B cell (primary cell): ENCODE measurements at places on chromosomes 16 and 17. TPM values are rescaled to one million over a fixed set of nuclear protein-coding genes. Genes with fewer than 3 reads are reported as not detected.

DNA sequence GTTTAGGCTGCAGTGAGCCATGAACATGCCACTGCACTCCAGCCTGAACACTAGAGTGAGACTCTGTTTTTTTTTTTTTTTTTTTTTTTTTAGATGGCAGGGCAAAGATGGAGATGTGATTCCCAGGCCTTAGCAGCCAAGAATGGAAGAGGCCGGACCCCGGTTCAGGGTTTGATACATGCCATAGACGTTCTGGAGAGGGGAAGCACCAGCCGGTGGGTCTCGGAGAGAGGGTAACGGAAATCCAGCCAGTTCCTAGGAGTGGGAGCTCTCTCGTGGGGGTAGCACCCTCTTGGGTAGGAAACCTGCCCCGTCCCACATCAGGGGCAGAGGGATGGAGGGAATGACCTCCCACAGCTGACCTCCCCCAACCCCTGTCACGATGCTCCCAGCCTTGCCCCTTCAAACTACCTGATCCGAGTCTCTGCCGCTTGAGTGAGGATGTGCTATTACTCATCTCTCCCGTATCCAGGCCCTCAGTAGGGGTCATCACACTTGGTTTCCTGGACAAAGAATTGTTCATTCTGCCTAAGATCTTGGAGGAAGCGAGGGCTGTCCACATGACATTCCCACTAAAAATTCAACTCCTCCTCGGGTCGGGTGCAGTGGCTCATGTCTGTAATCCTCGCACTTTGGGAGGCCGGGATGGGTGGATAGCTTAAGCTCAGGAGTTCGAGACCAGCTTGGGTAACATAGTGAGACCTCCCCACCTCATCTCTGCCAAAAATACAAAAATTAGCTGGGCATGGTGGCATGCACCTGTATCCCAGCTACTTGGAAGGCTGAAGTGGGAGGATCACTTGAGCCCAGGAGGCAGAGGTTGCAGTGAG, 47.3 kb downstream of the MIS12 start:
- no peaks in the 10 kb centered on the region for H3K4me1 ChIP-seq
- H3K27ac ChIP-seq = no peak overlapping the region
- peaks cover 6% of the 10 kb centered on the region for H3K36me3 ChIP-seq
- DNase-seq = no peak
- no peaks in the 10 kb centered on the region for H3K27me3 ChIP-seq

The CDH15 gene
- total RNA-seq = not detected in 2 replicates

DNA sequence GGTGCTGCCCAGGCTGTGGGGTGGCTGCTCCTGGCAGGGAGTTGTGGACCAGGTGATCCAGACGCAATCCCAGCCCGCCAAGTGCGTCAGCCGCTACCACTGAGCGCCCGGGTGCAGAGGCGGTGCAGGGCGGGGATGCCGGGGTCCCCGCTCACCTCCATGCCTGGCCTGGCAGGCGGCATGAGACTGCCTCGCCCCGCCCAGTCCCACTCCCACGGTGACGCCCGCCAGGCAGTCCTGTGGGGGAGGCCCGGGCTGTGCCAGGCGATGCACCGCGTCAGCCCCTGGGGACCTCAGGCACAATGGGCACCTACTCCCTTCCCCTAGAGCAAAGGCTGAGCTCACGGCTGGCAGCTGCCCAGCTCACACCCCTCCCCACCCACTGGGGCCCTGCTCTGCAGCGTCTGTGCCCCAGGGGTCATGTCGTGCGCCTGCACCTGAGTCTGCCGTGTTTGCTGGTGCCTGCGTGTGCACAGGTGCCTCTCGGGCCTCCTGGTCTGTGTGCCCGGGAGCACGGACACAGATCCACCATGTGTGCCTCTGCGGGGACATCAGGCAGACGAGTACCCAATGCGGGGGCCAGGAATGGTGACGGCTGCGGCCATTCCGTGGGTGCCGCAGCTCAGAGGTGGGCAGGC, 5.3 kb downstream of the RPUSD1 start:
- peaks cover 8% of the 10 kb centered on the region for H3K36me3 ChIP-seq
- DNase-seq = no peak
- no peaks in the 10 kb centered on the region for H3K27me3 ChIP-seq
- no peak overlapping the region for H3K4me3 ChIP-seq
- no peak overlapping the region for H3K27ac ChIP-seq
- peaks cover 16% of the 10 kb centered on the region for H3K4me1 ChIP-seq

The HYDIN gene
- 0.10 TPM in 1 of 2 replicates, not detected in the other for total RNA-seq

The EME2 gene
- total RNA-seq = 42.5 and 43.9 TPM in 2 replicates

GRCh38 chr16:52597772-52598483, 51.0 kb upstream of the TOX3 start:
- no peaks in the 10 kb centered on the region for H3K36me3 ChIP-seq
- no peak overlapping the region for H3K4me3 ChIP-seq
- DNase-seq = no peak
- H3K27me3 ChIP-seq = no peaks in the 10 kb centered on the region

DNA sequence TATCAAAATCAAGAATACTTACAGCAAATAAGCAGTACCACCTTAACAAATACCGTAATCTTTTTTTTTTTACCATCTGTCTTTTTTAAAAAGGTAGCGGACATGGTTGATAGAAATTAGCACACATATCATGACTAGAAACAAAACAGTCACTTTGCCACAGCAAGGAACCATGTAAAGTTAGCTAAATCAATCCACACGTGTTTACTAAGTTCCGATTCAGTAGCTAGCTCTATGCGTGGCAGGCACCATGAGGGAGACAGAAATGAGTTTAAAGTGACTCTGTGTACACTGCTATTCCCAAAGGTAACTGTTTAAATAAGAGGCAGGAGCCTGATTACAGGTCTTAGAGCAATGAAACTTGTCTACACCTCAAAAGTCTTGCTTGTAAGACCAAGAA, 108.6 kb downstream of the XYLT1 start:
- no peak overlapping the region for H3K4me3 ChIP-seq
- peaks cover 88% of the 10 kb centered on the region for H3K4me1 ChIP-seq
- peak; percentile 53 for DNase-seq
- peak overlapping the region; percentile 69 for H3K27ac ChIP-seq

DNA sequence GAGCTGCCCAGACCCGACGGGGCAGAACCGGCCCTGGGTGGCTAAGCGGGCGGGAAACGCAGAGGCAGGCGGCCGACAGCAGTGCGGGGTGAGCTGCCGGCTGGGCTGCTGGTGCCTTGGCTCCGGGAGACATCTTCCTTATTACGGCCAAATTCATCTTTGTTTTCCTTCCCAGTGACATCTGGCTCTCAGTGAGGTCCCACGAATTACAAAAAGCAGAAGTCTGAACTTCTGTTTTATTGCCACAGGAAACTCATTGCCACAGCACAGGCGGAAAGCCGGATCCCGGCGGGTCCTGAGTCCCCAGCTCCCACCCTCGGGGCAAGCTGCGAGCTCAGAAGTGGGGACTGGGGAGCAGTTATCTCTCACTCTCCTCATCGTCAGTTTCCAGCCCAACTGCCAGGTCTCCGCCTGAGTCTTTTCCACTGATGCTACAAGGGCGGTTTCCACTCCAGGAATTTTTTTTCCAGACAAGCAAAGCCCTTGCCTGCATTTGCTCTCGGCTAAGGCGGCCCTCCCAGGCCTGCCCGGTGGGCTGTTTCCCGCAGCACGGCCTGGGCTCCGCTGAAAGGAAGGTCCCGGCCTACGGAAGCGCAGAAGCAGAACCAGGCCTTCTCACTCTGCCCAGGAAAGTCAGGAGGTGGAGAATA, 40.3 kb downstream of the CBFA2T3 start:
- DNase-seq = peak; percentile 80
- no peaks in the 10 kb centered on the region for H3K27me3 ChIP-seq
- H3K36me3 ChIP-seq = peaks cover 19% of the 10 kb centered on the region
- H3K4me3 ChIP-seq = peak overlapping the region; percentile 69

The ULK2 gene
- total RNA-seq = 2.9 and 7.4 TPM in 2 replicates

- no peak overlapping the region for H3K27ac ChIP-seq
- peaks cover 7% of the 10 kb centered on the region for H3K27me3 ChIP-seq
- H3K4me1 ChIP-seq = peaks cover 5% of the 10 kb centered on the region
- H3K4me3 ChIP-seq = no peak overlapping the region
- no peak for DNase-seq
Measured at GRCh38 chr16:56261656-56262055, 70.4 kb downstream of the GNAO1 start.

DNA sequence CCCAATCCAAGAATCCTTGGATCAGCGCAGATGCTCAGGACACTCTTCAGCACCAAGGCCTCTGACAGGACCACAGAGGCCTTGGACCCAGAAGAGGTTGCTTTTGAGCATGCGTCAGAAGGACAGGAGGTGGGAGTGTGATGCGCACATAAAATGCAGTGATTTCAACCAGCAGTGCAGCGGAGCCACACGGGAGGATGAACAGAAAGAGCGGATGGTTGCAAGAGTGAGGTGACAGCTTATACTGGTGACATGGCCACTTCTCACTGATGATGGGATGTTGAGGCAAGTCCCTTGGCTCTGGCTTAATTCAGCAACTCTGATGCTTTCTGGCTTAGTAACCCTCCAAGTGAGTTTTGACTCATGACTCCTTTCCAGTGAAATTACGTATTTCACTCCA, 25.2 kb upstream of the ERN1 start:
- H3K36me3 ChIP-seq = no peaks in the 10 kb centered on the region
- DNase-seq = no peak
- H3K27ac ChIP-seq = no peak overlapping the region
- H3K27me3 ChIP-seq = no peaks in the 10 kb centered on the region

The OR1F1 gene
- not detected in 2 replicates for total RNA-seq

The MEIOB gene
- not detected in 2 replicates for total RNA-seq

The CHST6 gene
- 0.07 and 0.17 TPM in 2 replicates for total RNA-seq

GRCh38 chr16:78230832-78231231, 131.4 kb downstream of the WWOX start:
- H3K27me3 ChIP-seq = no peaks in the 10 kb centered on the region
- no peak for DNase-seq
- no peaks in the 10 kb centered on the region for H3K36me3 ChIP-seq
- H3K27ac ChIP-seq = no peak overlapping the region

The BLTP2 gene
- 156 and 177 TPM in 2 replicates for total RNA-seq

The CASKIN1 gene
- 0.05 TPM in 1 of 2 replicates, not detected in the other for total RNA-seq

The ACSM5 gene
- total RNA-seq = not detected in 2 replicates

The HS3ST6 gene
- not detected in 2 replicates for total RNA-seq

DNA sequence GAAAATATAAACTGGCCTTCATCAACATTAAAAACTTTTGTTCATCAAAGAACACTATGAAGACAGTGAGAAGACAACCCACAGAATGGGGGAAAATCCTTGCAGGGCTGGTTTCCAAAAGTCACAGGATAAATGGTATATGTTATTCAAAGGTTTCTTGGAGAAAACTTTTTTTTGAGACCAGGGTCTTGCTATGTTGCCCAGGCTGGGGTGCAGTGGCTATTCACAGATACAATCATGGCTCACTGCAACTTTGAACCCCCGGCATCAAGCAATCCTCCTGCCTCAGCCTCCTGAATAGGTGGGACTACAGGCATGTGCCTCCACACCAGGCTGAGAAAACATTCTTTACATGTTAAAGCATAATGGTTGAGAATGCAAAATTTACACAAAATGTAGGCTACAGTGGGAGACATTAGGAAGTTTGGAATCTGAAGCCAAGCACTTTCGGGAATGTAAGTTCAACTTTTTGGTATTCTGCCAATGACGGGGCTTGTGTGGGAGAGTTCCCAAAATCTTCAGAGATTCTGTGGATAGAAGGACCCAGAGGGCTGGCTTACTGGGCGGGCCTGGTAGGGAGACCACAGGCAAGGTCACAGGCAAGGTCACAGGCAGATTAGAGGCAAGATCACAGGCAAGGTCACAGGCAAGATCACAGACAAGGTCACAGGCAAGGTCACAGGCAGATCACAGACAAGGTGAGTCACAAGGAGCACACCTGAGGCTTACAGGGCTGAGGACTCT, 24.2 kb upstream of the ATP2A3 start:
- H3K4me1 ChIP-seq = peaks cover 7% of the 10 kb centered on the region
- H3K27me3 ChIP-seq = no peaks in the 10 kb centered on the region
- DNase-seq = no peak
- H3K36me3 ChIP-seq = no peaks in the 10 kb centered on the region

DNA sequence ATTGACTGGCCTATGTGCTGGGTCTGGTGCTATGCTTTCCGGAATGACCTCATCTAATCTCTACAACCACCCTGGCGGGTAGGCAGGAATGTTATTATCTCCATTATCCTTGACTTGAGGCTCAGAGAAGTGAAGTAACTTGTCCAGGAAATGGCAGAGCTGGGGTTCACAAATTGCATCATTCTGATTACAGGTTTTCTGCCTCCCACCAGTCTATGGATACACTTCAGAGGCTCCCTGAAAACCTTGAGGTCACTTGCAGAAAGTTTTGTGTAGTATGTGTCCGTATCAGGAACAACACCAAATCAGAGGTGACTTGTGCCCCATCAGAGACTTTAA, 19.1 kb downstream of the NOD2 start:
- no peaks in the 10 kb centered on the region for H3K27me3 ChIP-seq
- no peak overlapping the region for H3K4me3 ChIP-seq
- DNase-seq = no peak

DNA sequence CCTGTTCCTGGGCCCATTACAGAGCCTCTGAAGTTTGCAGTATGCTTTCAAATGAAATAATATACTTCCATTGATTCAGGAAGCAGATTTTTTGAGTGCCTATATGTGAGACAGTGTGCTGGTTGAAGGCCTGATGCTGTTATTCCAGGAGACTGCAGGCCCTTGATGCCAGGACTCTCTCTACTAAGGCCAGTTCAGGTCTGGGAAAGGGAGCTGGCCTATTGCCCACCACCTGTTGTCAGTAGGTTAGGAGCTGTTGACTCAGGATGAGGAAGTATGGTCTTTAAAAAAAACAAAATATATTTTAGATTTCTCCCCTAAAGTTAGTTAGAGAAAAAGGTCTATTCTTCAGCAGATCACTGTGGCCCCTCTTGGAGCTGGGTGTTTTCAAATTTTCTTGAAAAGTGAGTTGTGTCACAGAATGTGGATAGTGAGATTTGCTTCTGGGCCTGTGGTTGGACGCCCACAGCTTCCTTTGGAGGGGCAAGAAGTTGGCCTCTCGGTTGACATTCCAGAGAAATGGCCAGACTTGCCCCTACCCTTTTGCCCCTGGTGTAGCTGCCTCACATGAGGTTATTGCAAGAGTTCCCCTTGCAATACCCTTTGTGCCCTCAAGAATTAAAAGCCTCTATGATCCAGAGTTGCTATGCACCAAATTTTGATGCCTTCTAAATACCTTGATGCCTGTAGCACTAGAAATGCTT, 7.9 kb downstream of the ESRP2 start:
- no peaks in the 10 kb centered on the region for H3K27me3 ChIP-seq
- H3K4me3 ChIP-seq = no peak overlapping the region
- DNase-seq = no peak
- H3K36me3 ChIP-seq = peaks cover 37% of the 10 kb centered on the region

The LITAFD gene
- not detected in 2 replicates for total RNA-seq

The TNP2 gene
- not detected in 2 replicates for total RNA-seq

GRCh38 chr17:80751946-80752581, 207.4 kb downstream of the RPTOR start:
- DNase-seq = no peak
- peaks cover 20% of the 10 kb centered on the region for H3K36me3 ChIP-seq
- H3K4me3 ChIP-seq = no peak overlapping the region
- no peaks in the 10 kb centered on the region for H3K4me1 ChIP-seq

The HBA1 gene
- total RNA-seq = 261 and 283 TPM in 2 replicates

The TBC1D16 gene
- 2.7 and 3.3 TPM in 2 replicates for total RNA-seq

- H3K4me3 ChIP-seq = peak overlapping the region; percentile 45
- H3K4me1 ChIP-seq = peaks cover 42% of the 10 kb centered on the region
- peaks cover 5% of the 10 kb centered on the region for H3K36me3 ChIP-seq
- peak overlapping the region; percentile 83 for H3K27ac ChIP-seq
Measured at GRCh38 chr16:89115216-89115861, 21.7 kb downstream of the ACSF3 start.

GRCh38 chr16:89575247-89576152, at the start of gene CPNE7:
TSS of gene CPNE7 (plus strand) at chr16:89575758. CDS start at chr16:89575898, 140 bp downstream.
- peak; percentile 61 for DNase-seq
- peaks cover 29% of the 10 kb centered on the region for H3K4me1 ChIP-seq
- H3K27me3 ChIP-seq = peaks cover 10% of the 10 kb centered on the region
- H3K4me3 ChIP-seq = no peak within 1 kb of the TSS
